Endothelial cell of umbilical vein (primary cell): ENCODE measurements at places on chromosomes 3 and 15.
A peak's percentile ranks its signal among the peaks of the same experiment; 100 is the strongest.

DNA sequence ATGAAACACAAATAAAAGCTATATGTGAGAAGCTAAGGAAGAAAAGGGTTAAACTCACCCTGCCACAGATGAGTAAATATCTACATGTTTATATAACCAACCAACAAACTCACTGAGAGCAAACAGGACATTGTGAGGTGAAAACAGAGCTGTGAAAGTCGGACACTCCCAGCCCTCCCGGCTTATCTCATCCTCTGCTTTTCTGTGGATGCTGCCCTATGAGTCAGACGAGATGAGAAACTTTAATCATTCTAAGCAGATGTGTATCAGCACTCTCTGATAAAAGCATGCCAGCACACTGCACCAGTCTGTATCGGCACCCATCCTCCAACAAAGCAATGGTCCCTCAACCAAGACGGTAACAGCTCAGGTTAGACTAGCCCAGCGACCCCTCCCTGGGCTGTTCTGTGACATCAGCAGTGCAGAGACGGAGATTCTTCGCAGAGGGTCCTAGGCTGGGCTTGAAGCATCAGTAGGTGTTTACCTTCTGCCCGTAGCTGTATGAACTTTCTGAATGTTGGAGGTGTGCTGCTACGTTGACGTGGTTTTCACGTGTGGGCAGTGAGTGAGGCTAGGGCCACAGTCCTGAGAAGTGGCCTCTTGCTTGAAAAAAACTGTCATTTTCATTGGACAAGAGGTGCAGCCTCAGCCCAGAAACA is 119.8 kb upstream of the ALDH1A3 start:
- DNase-seq = peak; percentile 51

GRCh38 chr3:197009532-197010019 is 20.0 kb downstream of the MELTF start:
- DNase-seq = no peak

DNA sequence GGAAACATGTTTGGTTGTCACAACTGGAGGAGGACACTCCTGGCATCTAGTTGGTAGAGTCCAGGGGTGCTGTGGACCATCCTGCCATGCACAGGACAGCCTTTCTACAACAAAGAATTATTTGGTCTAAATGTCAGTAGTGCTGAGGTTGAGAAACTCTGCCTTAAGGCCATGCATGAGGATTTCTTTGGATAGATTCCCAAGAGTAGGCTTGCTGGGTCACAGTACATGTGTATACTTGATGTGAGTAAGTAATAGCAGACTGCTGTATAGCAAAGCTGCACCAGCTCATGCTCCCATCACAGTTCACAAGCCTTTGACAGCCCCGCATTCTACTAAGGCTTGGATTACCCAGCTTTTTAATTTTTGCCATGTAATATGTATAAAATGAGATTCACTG is 151.3 kb downstream of the MFSD1 start:
- DNase-seq = no peak

DNA sequence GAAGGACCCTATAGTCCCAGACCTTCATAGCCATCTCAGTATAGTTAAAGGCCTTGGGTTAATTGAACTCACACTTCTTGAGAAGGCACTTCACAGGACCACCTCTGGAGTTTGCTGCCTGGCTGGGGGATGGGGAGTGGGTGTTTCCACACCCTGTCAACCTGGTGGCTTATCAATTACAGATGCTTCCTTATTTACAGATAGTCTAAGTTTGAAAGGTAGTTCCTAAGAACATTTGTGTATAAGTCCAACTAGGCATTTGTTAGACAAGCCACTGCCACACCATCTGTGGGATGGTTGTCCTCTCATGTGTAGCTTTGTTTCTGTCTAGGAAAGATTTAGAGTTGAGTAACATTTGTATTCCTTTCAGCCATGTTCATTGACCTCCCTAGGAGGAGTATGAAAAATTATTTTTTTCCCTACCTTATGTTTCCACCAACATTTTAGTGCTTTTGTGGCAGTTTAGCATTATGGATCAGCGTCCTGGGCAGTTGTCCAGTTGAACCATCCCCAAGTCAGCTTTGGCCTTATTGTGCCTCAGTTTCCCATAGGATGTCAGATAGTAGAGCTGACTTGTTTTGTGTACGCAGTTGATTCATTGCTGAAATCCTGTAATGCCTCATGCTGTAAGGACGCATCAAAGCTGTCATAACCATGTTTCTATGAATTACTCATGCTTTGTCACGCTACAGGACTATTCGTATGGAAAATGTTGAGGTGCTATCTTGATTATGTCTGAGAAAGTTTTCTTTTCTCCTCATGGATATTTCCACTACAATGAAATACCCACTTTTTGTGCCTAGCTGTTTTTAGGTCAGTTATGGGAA is 21.2 kb upstream of the SIAH2 start:
- DNase-seq = no peak

- DNase-seq = no peak
These were observed 28.5 kb downstream of the COMMD2 start for GRCh38 chr3:149723781-149724180.
